ENCODE measurements at places on chromosomes 11 and 22. TPM values are rescaled to one million over a fixed set of nuclear protein-coding genes. Genes with fewer than 3 reads are reported as not detected.

Gene CEND1
- total RNA-seq, result 0.58 TPM

Gene TRPC6
- 1.2 TPM for total RNA-seq

- DNase-seq, result no peak
Observed at GRCh38 chr11:30333405-30333804, 10.5 kb downstream of the ARL14EP start.

- DNase-seq, result no peak
Observed at GRCh38 chr11:26144291-26144690, 187.6 kb upstream of the ANO3 start.

DNA sequence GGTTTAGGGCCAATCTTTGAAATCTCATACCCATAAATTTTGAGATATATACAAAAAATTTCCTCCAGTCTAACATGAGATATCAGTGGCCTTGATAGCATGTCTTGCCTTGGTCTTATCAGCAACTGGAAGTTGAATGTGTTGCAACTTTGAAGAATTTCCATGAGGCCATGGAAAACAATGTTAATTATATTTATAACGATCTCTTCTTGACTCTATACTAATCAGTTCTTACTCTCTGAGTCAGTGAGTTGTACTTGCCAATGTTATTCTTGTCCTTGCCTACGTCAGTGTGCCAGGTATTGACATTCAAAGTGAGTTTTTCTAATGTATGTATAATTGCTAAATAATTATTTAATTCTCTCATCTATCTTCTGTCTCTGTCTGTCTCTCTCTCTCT, 535.1 kb downstream of the KCNA4 start:
- no peak for DNase-seq

DNA sequence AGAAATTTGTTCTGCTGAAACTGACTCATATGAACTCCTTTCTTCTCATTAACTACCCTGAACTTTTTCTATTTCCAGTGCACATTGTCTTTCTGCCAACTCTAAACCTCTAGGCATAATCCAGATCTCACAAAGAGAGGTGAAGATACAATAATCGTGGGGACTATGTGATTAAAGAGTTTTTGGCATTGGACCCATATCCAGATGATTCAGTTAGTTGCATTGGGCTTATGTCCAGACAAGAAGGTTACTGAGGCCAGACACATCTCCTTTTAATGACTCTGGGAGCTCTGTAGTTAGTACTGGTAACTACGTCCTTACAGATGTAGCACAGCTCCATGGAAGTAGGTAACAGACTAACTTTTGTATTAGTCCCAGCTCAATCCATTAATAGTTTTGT, 273.0 kb downstream of the CASP12 start:
- DNase-seq, result no peak

DNA sequence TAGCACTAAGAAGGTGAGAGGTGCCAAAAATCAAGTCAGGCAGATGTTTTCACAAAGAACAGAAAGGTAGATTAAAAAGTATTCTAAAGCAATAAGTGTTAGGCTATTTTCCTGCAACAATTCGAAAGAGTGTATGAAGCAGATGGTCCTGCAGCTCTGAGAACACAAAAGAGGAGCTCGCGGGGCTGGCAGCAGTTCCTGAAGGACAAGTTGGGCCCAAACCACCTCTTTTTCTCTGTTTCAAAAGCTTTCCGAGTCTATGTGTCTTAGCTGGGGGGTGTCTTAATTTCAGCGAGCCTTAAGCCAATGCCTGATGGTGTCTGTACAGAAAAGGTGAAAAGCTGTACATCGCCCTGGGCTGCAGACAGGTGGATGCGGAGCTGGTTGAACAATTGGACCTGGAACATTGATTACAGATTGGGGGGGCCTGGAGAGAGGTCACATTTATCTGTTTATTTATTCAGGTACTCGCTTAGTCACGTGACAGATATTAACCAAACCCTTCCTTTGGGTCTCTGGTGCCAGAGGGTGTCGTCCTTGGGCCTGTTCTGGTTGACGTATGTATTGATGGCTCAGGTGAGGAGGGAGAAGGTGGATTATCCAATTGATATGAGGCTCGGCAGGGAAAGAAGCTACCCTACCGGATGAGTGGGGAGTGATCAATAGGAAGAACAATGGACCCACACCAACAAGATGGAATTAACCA, 24.7 kb downstream of the GRIK4 start:
- DNase-seq, result no peak

DNA sequence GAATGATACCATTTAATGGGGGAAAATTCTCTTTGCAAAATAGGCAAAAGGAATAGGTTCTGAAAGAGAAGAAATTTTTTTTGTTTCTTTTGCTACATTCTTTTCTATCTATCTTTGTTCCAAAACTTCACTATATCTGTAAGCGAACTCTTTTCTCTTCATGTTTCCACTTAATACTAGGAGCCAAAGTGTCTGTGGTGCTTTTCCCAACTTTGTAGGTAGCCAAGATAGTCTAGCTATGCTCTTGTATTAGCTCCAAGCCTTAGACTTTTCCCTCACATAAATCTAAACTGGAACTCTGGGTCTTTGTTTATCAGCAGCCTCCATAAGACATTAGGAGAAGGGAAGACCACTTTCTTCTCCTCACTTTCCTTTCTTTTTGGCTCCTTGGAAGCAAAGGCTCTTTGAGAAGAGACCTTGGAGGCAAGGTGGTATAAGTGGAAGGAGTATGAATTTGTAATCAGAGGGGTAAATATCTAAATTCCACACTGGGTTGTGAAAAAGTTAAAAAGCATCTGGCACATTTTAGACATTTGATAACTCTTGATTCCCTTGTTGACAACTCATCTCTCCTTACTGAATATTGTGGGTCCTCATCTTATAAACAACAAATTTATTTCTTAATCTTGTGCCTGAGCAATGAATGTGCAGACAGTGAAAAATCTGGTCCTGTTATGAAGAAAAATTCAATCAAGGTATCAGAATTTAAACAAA, 130.0 kb downstream of the EHF start:
- no peak for DNase-seq

GRCh38 chr11:11608783-11609232, 13.0 kb downstream of the GALNT18 start:
- DNase-seq, result no peak

DNA sequence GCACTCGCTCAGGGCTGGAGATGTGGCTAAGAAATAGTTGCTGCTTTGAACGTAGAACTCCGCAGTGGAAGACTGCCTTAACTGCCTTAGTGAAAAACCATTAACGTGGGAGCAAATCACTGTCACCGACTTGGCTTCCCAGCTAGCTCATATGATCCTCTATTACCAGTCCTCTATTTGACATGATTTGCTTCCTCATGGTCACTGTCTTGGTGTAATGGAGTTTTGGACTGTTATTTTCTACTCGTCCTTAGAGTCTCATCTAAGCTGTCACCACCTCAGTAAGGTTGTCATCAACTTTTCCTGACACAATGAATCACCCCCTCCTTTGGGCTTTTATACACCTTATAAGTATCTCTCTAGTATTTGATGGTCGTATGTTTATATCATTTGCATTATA, 167.1 kb upstream of the NARS2 start:
- DNase-seq, result no peak

DNA sequence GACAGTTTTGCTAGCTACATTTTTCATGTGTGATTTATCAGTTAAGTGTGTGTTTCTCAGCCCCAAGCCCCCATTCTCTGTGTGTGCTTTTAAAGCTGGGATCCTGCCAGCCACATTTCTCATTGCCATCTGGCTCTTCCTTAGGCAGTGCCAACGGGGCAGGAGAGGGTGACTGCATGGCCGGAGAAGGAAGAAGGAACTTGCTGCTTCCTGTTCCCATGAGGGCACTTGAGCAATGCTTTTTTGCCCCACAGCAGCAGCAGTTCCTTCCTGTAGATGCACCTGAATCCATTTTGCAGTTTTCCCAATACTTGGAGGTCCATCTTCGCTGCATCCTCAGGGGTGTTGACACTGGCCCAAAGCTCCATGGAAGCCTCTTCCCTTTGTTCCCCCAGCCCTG, 37.5 kb downstream of the TNRC6B start:
- DNase-seq, result peak; percentile 25

- no peak for DNase-seq
Observed at GRCh38 chr22:49027368-49027670, 800.4 kb downstream of the BRD1 start.

GRCh38 chr11:58567889-58568512, 7.7 kb downstream of the LPXN start:
- peak; percentile 51 for DNase-seq

DNA sequence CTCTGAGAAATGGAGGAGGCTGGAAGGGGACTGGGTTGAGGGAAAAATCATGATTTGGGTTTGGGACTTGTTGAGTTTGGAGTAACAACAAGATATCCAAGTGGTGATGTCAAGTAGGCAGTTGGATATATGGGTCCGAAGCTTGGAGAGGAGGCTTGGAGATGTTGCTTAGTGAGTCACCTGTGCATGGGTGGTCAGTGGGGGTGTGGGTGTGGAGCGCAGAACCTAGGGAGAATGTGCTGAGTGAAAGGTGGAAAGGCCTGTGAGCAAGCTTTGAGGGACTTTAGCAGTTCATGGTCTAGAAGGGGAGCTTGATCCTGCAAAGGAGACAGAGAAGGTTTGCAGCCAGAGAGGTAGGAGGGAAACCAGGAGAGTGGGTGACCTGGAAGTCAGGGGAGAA, 38.2 kb downstream of the PRDM11 start:
- no peak for DNase-seq
